Smooth muscle cell of bladder (primary cell): ENCODE measurements at places on chromosomes 2 and 18. TPM values are rescaled to one million over a fixed set of nuclear protein-coding genes. Genes with fewer than 3 reads are reported as not detected.

The KLHL14 gene
- not detected in 2 replicates for total RNA-seq

The GNLY gene
- total RNA-seq: not detected in 2 replicates

The ZNF396 gene
- 2.8 and 3.1 TPM in 2 replicates for total RNA-seq

The ELOA2 gene
- total RNA-seq: under 0.01 TPM in 1 of 2 replicates, not detected in the other

The ABCB11 gene
- total RNA-seq: not detected in 2 replicates
